ENCODE measurements at places on chromosomes 3 and 15. TPM values are rescaled to one million over a fixed set of nuclear protein-coding genes. Genes with fewer than 3 reads are reported as not detected.

Gene CIDEC
- 76.8 TPM for total RNA-seq

Gene CHRM5
- total RNA-seq = 0.06 TPM

Gene INSYN1
- total RNA-seq = 3.2 TPM

Gene ISG20
- 41.2 TPM for total RNA-seq

Gene CCR2
- total RNA-seq = not detected

Gene PSMD2
- 266 TPM for total RNA-seq

Gene FSIP1
- total RNA-seq = 1.4 TPM

Gene DUOXA1
- total RNA-seq = 0.30 TPM

Gene LDHAL6B
- not detected for total RNA-seq

Gene PROS1
- total RNA-seq = 10.8 TPM

Gene CHL1
- total RNA-seq = not detected

Gene CYP1A2
- total RNA-seq = not detected

Gene SH2D7
- not detected for total RNA-seq

Gene VEPH1
- 0.53 TPM for total RNA-seq

Gene NRROS
- not detected for total RNA-seq

Gene SLC9A9
- total RNA-seq = 0.06 TPM

Gene GPR62
- not detected for total RNA-seq

Gene SKOR1
- total RNA-seq = not detected

Gene CYP8B1
- not detected for total RNA-seq

Measured in A549 treated with AZD2906 at 1 μM for 4 hours (cell line).